ENCODE measurements at places on chromosomes 3 and 15.

DNA sequence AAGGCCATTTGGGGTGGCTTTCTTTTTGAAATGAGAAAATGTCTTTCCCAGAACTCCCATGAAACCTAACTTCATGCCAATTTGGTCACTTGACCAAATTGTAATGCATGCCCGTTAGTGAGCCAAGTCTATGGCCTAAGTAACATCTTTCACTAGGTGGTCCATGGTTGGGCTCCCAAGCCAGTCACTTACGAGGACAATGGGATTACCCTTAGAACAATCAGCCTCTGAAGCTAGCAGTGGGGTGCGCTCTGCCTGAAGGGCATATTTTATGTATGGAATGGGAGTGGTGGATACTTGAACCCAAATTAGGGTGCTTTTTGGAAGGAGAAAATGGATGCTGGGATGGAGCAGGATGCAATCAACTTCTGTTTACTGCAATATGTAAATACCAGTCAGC is 127.4 kb upstream of the GOLIM4 start:
- DNase-seq: no peak

DNA sequence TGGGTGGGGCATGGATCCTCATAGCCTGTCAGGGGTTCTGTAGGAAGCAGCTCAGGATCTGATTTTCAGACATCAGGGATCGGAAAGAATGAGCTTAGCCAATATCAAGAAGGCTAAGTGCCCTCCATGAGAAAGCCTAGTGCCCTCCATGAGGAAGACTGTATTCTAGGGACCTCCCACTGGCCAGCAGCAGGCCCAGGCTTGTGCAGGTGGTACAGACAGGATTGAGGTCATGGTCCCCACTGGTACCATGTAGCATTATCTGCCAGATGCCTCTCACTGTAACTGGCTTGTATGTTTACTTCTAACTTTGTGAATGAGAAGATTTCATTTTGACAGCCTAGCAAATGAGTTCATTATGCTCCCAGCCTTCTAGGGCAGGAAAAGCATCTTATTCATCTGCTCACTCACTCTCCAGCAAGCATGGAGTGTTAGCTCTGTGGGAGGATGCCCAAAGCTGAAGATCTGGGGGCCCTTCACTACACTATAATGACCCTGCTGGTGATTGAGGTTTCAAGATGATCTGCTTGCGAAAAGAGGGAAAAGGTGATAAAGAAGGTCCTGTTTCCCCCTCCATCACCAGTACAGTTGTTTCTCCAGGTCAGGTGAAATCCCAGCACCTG is 7.5 kb downstream of the EPHB1 start:
- DNase-seq: no peak

DNA sequence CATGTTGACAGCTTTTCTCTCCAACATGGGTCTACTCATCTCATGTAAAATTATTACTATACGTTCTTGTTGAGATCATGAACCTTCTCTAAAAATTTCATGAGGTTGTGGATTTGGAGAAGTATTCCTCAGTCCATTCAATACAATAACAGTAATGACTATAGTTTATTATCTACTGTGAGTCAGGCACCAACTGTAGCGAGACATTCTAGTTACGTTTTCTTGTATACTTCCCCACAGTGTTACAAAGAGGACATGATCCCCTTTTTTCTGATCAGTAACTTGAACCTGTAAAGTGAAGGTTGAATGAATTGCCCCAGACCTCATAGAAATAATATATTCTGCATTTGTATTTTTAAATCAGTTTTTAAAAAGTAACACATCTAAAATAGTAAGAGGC is 76.4 kb downstream of the AKAP13 start:
- DNase-seq: no peak

DNA sequence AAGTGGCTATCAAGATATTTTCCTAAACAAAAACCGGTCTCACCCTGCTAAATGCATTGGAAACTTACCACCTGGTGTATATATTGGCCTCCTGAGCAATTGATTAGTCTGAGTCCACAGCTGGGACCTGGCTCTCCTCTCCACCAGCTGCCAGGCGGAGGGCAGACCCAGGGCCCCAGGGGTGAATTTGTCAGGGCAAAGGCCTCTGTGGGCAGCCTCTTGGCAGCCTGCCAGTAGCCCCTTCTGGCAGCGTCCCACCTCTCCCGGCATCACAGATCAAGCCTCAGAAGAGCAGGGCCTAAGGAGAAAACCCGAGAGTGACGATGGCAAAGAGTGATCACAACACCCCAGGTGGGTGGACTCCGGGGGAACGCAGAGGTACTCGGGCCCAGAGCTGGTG is 43.0 kb upstream of the IDH2 start:
- DNase-seq: no peak

DNA sequence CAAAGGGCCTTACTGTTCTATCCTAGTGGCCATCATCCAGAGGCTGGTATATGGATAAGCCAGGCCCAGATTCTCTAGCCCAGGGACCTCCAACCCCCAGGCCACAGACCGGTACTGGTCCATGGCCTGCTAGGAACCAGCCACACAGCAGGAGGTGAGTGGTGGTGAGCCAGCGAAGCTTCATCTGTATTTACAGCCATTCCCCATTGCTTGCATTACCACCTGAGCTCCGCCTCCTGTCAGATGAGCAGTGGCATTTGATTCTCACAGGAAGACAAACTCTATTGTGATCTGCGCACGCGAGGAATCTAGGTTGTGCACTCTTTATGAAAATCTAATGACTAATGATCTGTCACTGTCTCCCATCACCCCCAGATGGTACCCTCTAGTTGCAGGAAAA is 30.1 kb upstream of the TPM1 start:
- no peak for DNase-seq

GRCh38 chr15:87793725-87794124 is 462.8 kb downstream of the NTRK3 start:
- DNase-seq: peak; percentile 36

GRCh38 chr15:63210151-63211091 is 21.0 kb downstream of the RAB8B start:
- no peak for DNase-seq

DNA sequence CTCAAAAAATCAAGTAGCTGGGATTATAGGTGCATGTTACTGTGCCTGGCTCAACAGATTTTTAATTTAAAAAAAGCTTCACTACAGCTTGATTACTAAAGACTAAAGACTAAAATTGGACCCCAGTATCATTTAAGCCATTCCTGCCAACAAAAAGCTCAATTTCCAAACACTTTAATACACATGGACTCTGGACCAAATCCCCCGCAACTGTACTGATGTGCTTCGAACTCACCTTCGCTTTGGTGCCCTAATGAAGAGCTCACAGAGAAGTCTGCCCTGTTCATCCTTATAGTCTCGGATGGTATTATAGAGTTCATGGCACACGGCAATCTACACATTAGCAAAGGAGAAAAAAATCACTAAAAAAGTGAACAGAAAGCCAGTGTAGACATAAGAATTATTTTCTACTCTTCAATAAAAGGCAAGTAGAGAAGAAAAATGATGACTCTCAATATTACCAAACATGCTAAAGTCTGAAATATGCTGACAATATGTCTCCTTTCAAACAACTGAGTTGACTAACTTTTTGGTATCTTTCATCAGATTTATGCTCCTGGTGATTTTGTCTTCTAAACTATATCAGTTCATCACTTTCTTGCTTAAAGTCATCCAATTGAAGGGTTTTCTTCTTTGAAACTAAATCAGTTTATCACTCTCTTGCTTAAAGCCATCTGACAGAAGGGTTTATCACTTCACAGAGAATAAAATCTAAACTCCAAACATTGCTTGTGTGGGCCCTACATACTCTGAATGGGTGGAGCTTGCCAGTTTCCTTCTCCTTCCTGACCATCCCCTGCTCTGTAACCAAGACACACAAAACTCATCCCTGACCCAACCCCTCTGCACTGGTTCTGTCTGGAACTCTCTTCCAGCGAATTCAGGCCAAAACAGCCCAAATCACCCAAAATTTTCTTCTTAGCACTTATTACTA is 7.2 kb downstream of the PBRM1 start:
- no peak for DNase-seq

DNA sequence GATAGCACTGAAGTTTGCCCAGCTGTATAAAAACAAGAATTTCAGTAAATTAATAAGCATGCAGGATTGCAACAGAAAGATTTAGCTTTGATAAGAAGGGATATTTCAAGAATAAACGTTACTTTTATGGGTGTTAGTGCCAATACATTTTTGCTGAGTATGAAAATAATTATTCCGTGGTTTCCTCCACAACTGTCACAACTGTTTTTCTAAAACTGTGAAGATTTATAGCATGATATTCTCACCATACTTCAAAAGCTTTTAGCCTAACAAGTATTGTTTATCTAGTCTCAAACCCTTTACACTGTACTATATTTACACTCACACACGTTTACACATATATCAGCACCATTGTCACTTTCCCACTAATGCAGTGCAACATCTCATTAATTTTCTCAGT is 200.5 kb downstream of the TPRG1 start:
- DNase-seq: no peak

DNA sequence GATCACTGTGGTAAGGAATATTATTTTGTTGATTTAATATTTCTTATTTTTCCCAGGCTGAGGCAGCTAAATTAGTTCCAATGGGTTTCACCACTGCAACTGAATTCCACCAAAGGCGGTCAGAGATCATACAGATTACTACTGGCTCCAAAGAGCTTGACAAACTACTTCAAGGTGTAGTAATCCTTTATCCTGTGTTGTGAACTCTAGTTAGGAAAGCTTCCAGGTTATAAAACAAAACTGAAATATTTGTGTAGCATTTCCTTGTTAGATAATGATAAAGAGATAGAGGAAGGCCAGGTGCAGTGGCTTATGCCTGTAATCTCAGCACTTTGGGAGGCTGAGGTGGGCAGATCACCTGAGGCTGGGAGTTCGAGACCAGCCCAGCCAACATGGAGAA is 11.1 kb downstream of the RAD51 start:
- no peak for DNase-seq

GRCh38 chr3:171649267-171649666 is 161.0 kb downstream of the PLD1 start:
- no peak for DNase-seq

DNA sequence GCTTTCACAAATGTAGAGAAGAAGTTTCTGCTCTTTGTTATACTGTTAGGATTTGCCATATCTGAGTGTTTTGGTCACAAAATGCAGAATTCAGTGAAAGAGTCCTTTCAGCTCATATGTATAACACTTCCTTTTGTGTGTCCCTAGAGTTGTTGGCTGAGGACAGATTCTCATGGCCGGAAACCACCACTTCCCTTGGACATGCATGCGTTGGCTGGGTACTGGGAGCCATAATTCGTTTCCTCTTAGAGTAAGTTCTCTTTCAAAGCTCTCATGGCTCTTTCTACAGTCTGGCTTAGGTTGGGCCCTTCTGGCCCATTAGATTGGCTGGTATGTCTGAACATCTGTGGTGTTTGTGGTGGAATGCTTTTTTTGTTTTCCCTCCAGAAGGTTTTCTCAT is 298.5 kb downstream of the DIPK2A start:
- DNase-seq: no peak

DNA sequence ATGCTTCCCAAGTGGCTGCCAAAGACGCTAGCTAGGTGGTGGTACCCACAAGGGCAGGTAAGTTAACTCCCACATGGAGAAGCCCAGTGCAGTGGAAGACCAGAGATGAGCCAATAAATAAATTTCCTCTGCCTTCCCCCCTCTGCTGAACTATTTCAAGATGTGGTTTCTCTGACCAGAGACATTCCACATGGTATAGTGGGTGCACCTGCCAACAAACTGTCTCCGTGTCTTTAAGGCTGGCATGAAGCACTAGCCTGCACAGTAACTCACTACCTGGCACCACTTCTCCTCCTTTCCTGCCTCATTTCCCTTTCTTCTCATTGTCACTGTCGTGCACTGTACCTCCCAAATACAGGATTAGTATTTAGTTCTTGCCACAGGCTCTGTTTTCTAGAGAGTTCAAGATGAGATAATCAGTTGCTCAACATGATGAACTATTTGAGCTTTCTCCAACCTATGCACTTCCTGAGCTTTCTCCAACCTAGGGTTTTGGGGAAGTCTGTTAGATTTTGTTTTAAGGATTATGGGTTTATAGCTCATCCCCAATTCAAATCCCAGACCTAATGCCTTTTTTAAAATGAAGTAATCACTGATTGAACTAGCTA is 8.4 kb upstream of the CRTAP start:
- peak; percentile 32 for DNase-seq

- DNase-seq: no peak
Observed at GRCh38 chr3:40780925-40781406, 256.2 kb downstream of the ZNF621 start.

- DNase-seq: no peak
Observed at GRCh38 chr3:45232521-45232920, 6.4 kb upstream of the TMEM158 start.

- no peak for DNase-seq
Observed at GRCh38 chr15:75561888-75562287, 17.2 kb downstream of the PTPN9 start.

- DNase-seq: peak; percentile 60
Observed at GRCh38 chr15:36414670-36415069, 164.8 kb upstream of the CDIN1 start.

DNA sequence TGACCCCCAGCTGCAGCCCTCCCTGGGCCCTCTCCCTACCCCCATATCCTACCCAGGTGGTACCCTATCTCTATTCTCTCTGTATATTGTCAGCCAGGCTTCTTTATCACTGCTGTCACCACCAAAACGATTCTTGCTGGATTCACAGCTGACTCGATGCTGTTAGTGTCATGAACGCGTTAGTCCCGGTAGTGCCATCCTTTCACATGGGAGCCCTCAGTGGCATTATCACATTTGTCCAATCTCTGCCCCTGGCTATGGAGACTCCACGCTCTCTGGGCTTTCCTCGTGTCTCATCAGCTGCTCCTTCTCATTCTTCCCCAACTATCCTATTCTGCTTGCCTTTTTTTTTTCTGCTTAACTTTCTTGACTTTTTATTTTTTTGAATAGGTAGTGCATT is 7.0 kb downstream of the SCAMP5 start:
- DNase-seq: no peak

- peak; percentile 7 for DNase-seq
Observed at GRCh38 chr3:96264701-96265100, 549.7 kb upstream of the EPHA6 start.

DNA sequence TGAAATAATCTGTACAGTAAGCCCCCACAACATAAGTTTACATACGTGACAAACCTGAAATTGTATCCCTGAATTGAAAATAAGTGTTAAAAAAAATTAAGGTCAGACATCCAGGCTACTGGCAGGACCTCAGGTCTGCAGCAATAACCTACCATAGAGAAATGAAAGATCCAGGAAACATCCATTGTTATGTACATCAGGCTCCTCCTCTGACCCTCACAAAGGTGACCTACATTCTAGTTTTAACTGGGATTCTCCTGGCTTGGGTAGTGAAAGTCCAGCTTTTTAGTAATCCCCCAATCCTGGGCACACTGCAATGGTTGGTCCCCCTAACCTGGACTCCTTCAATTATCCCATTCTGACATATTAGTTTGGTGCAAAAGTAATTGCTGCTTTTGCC is 749.6 kb upstream of the LMCD1 start:
- DNase-seq: no peak

DNA sequence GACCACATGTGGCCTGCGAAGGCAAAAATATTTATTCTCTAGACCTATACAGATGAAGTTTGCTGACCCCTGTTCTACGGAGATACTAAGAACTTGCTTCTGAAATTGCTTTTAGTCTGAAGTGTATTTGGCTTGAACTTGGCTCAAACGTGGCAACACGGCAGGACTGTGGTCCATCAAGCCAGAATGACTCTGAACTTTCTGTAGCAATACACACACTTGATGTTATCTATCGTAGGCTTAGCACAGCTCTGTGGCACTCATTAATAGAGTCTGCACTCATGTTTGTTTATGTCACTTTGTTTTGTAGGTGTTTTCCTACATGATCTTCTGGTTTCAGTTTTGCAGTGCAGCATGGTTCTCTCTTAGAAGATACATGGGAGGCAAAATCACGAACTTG is 298.1 kb downstream of the ADAMTS17 start:
- DNase-seq: peak; percentile 50

- DNase-seq: peak; percentile 38
Observed at GRCh38 chr3:40310705-40311104, 1.2 kb downstream of the EIF1B start.
